NCI-H1048 (cell line): ENCODE measurements at places on chromosomes 3 and 15.

DNA sequence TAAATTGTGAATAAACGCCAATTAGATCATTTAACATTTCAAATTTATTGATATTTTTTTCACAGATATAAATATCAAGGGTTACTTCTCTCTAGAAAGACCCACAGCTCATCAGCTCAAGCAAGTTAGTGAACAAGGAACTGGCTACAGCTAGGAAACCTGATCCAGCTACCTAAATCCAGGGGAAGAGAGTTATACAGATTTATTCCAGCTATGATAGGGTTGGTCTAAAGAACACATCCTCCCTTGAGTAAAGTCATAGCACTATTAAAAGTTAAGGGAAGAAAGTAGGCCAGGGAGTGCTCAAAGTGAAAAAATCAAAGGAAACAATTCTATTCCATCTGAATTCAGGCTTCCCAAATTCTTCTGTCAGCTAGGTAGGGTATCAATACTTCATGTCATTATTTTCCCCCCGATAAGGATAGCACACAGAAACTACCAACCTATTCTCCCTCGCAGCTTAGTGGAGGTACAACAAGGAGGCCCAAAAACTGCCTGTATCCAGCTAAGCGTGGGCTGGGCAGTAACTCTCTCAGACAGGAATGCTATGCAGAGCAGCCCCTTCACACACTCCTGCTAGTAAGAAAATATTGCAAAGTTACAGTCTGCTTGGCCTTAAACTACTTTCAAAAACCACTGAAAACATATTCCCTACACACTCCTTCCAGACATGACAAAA lies 44.0 kb downstream of the DCUN1D1 start:
- no peak for DNase-seq

DNA sequence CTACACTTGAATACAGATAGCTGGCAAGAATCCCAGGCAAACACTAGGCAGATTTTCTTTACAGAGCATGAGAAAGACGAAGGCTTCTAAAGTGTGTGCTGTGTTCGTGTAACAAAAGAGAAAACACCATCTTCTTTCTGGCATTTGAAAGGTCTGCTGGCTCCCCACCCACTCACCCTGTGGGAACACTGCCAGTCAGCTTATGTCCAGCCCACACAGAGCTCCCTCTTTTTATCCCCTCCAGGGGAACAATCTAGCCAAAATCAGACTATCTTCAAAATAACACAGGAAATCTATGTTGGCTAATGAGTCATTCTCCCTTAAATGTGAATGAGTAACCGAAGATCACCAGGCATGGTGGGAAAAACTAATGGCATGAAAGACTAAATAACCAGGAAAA lies 45.6 kb upstream of the PAQR5 start:
- no peak for DNase-seq

DNA sequence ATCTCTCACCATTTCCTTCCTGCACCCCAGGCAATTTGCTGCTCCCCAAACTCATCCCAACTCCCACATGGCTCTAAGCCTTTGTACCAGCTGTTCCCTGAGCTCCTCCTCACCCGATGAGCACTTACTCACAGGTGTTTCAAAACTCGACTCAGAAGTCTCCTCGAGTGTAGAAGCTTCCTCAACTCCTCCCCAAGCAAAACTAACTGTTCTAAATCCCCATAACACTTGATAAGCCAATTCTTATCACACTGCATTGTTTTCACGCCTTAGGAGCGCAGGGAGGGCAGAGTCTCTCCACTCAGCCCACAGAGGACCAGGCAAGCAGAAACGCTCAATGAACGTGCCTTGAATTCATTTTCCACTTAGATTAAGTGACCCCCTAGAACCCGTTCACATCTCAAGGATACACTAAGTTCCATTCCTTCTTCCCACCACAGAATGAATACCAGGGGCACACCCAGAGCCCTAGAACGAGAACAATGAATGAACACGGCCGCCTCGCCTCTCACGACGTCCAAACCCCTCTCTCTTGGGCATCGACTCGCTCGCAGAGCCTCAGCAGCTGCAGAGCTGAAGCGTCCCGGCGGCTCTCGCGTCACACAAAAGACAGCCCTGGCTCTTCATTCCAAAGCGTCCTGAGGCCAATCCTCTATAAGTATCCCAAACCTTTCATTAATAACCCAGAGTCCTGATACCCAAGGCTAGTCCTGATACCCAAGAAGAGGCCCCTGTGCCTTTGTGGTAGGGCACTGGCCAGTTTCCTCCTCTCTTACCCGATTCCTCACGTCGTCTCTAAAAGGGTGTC lies 1.1 kb downstream of the RAF1 start:
- no peak for DNase-seq

DNA sequence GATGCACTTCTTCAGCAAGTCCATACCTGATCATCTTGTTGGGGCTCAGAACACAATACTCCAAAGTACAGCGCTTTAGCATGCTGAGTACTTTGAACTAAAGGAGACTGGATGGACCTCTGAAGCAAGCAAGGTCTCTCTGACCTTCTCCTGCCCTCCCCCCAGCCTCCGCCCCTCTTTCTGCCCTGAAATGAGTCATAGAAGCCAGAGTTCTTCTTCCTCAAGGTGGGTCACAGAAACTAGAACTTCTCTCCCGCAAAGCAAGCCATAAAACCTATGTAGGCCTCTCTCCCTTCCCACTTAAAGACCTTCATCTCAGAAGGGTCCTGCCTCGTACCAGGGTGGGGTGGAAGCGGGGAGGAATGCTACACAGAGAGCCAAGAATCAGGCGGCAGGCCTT lies 230.5 kb upstream of the PROK2 start:
- no peak for DNase-seq

DNA sequence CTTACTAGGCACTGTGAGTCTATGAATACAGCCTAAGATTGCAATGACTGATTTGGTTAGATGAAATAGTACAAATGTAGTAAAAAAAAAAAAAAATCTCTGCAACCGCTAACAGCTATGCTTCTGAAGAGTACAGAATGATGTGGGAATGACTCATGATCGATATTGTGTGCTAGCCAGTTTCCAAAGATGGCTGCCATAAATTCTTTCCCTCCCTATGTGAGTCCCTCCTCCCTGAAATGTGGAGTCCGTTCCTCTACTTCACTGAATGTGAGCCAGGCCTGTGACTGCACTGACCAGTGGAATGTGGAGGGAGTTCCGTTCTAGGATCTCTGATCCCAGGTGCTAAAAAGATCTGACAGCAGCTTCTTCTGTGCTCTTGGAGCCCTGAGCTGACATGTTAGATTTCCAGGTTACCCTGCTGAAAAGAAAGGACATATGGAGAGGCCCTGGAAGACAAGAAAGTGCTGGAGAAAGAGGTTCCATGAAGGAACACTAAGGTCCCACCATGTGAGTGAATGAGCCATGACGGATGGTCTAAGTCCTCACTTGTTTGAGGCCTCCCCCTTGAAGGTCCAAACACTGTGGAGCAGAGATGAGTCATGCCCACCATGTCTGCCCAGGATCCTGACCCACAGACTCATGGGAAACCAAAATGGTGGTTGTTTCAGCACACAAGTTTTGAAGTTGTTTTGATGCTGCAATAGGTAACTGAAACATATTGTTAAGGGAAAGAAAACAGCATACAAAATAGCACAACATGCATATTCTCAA lies 46.3 kb downstream of the DGKG start:
- DNase-seq: no peak

DNA sequence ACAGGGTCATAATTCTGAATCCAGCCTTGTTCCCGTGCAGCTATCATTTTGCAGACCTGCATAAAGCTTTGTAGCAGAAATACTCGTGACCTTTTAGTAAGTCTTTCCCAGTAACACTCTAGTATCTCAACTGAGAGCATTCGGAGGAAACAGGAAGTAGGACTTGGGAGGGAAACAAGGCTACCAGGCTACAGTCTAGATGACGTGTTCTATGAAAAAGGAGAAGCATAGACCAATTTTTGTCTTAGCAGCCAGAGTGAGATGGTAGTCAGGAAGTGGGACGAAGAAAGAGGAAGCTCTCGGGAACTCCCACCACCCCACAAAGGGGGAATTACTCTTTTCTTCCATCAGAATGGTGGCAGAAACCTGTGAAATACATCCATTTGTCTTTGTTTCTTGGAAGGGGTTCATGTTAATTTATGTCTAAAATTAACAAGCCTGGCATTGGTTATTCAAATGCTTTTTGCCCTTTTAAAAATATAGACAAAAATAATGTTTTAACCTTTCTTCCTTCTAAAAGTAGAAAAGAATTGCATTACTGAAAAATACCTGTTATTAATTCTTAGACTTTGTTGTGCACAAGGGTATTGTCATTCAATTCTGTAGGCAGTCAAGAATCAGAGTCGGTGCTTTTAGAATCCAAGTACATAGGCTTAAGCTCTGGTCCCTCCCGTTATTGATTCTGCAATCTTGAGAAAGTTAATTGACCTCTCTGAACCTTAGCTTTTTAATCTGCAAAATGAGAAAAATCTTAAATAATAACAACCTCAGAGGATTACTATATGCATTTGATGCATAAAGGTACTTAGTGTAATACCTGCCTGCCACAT lies 1.6 kb upstream of the SUCNR1 start:
- no peak for DNase-seq

DNA sequence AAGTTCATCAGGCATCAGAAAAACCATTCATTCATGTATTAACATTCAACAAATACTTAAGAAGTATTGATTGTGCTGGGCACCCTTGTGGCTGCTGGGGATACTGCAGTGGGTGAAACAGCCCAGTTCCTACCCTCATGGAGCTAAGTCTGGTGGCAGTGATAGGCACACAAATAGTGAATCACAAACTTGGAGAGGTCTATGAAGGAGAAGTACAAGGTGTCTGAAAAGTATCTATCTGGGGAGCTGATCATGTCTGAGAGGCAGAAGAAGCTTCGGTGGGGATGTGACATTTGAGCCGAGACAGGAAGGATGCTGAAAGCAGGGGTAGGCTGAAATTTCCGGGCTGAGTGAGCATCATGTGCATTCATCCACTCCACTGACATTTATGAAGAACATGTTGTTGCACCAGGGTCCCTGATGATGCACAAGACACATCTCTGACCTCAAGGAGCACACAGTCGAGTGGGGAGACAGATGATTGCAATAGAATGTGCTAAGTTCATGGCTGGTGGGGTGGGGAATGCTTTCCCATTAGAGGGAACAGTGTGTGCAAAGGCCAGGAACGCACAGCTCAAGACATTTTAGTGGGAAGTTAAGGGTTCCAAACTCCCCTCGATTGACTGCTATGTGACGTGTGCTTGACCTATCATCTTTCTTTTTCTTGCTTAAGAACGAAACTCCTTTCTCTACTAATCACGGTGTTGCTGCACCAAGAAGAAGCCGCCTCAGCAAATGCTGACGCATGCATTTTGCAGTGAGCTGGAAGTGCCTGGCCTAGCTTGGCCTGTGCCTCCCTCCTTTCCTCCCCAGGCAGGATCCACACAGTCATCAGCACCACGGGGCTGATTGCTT lies 309.1 kb upstream of the ICE2 start:
- DNase-seq: no peak

DNA sequence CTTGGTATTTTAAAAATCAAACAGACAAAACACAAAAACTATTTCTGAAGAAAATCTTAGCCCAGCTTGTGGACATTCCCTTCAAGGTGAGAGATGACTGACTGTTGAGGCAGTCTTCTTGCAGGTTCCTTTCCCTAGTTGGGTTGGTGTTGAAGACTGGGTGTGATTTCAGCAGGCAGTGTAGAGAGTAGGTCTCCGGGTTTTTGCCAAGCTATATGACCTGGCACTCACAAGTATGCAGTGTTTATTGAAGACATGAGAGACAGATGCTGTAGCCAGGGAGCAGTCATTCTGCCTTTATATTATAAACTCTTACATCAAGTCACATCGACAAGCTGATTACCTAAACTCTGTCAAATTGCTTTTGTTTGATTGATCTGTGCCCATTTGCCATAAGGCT lies 17.5 kb downstream of the SENP8 start:
- DNase-seq: no peak

DNA sequence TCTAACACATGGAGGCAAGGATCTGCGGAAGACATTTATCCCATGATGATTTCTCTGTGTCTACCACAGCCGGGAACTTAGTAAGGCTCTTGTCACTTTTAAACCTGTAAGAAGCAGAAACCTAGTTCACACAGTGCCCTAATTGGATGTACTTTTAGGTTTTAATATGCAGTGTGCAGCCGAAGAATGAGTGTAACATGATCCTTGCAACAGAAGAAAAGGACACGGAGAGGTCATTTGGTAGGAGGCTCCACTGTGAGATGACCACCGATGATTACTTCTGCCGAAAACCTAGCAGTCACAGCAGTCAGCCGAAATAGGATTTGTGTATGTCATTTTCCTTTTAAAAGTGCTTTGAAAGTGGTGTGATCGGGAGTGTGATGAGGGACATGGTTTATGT lies 6.8 kb downstream of the CACNA1D start:
- DNase-seq: no peak

- no peak for DNase-seq
Measured at GRCh38 chr3:126927401-126927750, 55.5 kb upstream of the PLXNA1 start.

GRCh38 chr3:130609166-130609979 lies 92.4 kb downstream of the COL6A6 start:
- DNase-seq: no peak

- no peak for DNase-seq
Measured at GRCh38 chr3:113948015-113948917, 453 bp downstream of the ZDHHC23 start.

DNA sequence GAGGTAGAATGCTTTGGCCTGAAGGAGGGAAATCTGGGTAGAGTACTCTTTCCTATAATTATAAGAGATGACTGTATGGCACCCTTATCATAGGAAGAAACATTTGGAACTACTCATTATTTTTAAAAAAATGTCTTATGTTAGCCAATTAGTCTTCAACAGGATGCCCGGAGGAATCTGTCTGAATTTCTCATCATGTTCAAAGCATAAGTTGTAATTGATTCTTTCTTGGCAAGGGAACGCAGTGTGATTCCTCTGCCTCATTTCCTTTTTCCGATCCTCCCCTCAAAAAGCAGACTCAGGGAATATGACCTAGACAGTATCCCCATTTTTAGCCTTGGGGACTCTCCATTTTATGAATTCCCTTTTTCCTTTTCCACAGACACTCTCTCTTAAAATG lies 165.1 kb downstream of the IL5RA start:
- no peak for DNase-seq

GRCh38 chr15:64527263-64527984 lies 67.0 kb downstream of the ZNF609 start:
- no peak for DNase-seq

GRCh38 chr3:71503525-71504249 lies 79.8 kb downstream of the FOXP1 start:
- no peak for DNase-seq

- DNase-seq: no peak
Measured at GRCh38 chr3:161350916-161351315, 20.4 kb downstream of the SPTSSB start.
